ENCODE measurements at places on chromosomes 6 and 20. TPM values are rescaled to one million over a fixed set of nuclear protein-coding genes. Genes with fewer than 3 reads are reported as not detected.
A peak's percentile ranks its signal among the peaks of the same experiment; 100 is the strongest.

DNA sequence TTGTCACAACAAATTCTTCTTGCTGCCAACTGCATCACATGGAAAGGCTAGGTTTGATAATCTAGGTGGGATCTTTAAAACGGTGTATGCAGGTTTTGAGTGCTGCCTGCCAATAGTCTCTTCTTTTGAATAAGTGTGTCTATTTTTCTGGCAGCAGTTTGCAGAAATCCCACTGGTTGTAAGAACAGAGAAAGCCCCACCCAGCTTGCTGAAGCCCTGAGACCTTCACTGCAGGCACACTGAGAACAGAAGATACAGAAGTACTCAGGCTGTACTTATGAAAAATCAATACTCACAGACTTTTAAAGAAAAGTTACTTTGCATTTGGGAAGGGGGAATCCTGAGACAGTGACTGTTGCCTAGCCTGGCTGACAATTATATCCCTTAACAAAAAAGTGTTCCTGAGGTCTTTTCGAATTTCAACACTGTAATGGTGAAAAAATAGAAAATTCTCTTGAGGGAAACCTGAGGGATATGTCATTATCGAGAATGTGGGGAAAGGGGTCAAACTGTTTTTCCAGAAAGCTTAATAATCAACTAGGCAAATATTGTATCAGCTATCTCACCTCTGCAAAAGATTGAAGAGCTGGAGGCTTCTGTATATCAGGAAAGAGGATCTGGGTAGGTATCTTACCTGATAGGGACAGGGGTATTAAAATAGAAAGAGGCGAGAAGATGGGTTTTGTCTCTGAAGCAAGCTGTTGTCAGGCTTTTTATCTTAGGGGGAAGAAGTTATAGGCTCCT is 199.9 kb downstream of the LRFN2 start:
- peaks cover 37% of the 10 kb centered on the region for H3K4me1 ChIP-seq
- H3K27ac ChIP-seq, result no peak overlapping the region
- DNase-seq, result no peak

ELOVL4 gene
- total RNA-seq, result 0.78 TPM

- no peaks in the 10 kb centered on the region for H3K27me3 ChIP-seq
- peaks cover 10% of the 10 kb centered on the region for H3K4me1 ChIP-seq
- H3K27ac ChIP-seq, result no peak overlapping the region
- peaks cover 20% of the 10 kb centered on the region for H3K36me3 ChIP-seq
- DNase-seq, result no peak
Observed at GRCh38 chr20:50129662-50130355, 16.9 kb upstream of the UBE2V1 start.

DNA sequence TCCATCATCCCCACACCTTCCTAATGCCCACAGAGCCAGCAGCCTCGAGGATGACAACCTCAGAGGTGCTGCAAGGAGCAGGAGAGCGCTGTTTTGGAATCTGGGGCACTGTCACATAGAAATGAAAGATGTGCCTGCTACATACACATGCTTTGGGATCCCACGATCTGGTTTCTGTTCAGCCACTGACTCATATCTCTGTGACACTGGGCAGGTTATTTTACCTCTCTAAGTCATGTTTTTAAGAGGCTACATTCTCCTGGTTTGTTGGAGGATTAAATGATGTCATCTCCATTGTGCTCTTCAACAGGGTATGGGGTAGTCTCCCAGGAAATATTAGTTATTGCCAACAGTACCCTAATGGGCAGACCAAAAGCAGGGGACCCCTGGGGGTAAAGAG is 32.6 kb upstream of the TAB2 start:
- no peak overlapping the region for H3K27ac ChIP-seq
- DNase-seq, result no peak

GRCh38 chr20:38298768-38299288 is 5.1 kb upstream of the BPI start:
- H3K27me3 ChIP-seq, result peaks cover 33% of the 10 kb centered on the region
- no peaks in the 10 kb centered on the region for H3K36me3 ChIP-seq
- no peak for DNase-seq
- H3K4me3 ChIP-seq, result no peak overlapping the region
- no peak overlapping the region for H3K27ac ChIP-seq
- peaks cover 5% of the 10 kb centered on the region for H3K4me1 ChIP-seq

DNA sequence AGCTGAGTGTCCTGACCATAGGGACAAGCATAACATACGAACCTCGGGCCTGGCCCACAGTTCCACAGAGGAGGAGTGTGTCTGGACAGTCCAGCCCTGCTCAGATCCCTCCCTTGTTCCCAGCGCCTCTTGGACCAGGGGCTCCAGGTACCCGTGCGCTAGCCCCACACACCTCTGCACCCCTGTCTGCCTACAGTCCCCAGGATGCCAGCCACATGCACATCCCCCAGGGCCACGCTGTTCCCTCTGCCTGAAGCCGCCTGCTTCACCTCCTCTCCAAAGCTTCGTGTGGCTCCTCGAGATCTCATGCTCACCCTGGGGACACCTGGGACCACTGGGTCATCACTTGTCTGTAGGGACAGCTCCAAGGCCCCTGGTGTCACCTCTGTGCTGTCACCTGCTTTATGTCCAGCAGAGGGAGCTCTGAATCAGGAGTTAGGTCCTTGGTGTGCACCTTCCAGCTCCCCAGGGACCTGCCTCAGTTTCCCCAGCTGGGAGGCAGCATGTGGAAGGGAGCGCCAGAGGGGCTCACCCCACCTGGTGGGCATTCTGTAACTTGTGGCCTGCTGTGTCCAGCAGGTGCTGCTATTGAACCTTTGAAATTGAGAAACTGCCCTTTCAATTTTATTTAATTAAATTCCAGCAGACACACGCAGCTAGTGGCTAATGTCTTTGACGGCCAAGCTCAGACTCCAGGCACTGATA is 7.3 kb upstream of the YTHDF1 start:
- H3K36me3 ChIP-seq, result no peaks in the 10 kb centered on the region
- H3K27me3 ChIP-seq, result peaks cover 7% of the 10 kb centered on the region
- H3K4me1 ChIP-seq, result no peaks in the 10 kb centered on the region
- peak; percentile 56 for DNase-seq
- no peak overlapping the region for H3K27ac ChIP-seq

DNA sequence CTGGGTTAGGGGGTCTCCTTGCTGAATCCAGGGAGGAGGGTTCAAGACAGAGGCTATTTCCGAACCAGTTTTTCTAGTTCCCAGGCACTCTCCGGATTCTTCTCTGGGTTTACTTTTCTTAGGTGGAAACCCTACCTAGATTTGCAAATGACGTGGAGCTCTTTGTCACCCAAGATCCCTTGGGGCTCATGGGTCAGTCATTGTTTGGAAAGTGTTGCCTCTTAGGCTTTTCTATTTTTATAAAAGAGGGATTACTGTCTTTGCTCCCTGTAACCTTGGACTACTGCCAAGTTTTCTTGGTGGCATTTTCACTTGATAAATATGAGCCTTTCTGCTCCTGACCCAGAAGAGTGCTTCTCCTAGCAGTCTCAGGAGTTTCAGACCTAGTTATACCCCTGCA is 33.6 kb downstream of the FAM209B start:
- DNase-seq, result no peak
- no peaks in the 10 kb centered on the region for H3K36me3 ChIP-seq
- no peaks in the 10 kb centered on the region for H3K27me3 ChIP-seq
- no peak overlapping the region for H3K4me3 ChIP-seq
- H3K4me1 ChIP-seq, result no peaks in the 10 kb centered on the region

LTA gene
- total RNA-seq, result 16.7 TPM

- H3K27me3 ChIP-seq, result no peaks in the 10 kb centered on the region
- H3K4me1 ChIP-seq, result no peaks in the 10 kb centered on the region
- no peak overlapping the region for H3K4me3 ChIP-seq
- H3K27ac ChIP-seq, result no peak overlapping the region
- DNase-seq, result no peak
- H3K36me3 ChIP-seq, result no peaks in the 10 kb centered on the region
Observed at GRCh38 chr20:13884803-13885202, 100.0 kb downstream of the NDUFAF5 start.

- H3K36me3 ChIP-seq, result peaks cover 25% of the 10 kb centered on the region
- peak; percentile 37 for DNase-seq
- H3K27me3 ChIP-seq, result no peaks in the 10 kb centered on the region
- H3K4me3 ChIP-seq, result peak overlapping the region; percentile 90
- peak overlapping the region; percentile 88 for H3K27ac ChIP-seq
Observed at GRCh38 chr20:35773154-35773751, 1.4 kb downstream of the PHF20 start.

FLRT3 gene
- not detected for total RNA-seq

DNMT3B gene
- total RNA-seq, result 6.6 TPM

UQCC2 gene
- 64.0 TPM for total RNA-seq

DNA sequence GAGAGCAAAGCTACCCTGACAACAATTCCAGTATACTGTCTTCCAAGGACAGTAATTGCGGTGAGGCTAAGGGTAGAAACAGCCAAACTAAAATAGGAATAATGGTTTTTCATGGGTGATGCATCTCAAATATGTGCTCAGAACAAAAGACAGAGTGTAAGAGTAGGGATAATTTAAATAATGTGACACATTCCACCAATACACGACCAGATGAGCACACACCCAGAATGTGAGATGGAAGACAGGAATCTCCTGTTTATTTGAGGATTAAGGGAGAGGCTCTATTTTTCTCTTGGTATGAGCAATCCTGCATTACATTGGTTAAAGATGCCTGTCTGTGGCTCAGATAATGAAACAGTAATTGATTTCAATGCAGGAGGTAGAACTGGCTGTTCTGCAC is 292.9 kb upstream of the ZFP64 start:
- H3K4me1 ChIP-seq, result no peaks in the 10 kb centered on the region
- no peak for DNase-seq
- no peaks in the 10 kb centered on the region for H3K36me3 ChIP-seq

GRIK2 gene
- 0.14 TPM for total RNA-seq

CLDN20 gene
- not detected for total RNA-seq

DNA sequence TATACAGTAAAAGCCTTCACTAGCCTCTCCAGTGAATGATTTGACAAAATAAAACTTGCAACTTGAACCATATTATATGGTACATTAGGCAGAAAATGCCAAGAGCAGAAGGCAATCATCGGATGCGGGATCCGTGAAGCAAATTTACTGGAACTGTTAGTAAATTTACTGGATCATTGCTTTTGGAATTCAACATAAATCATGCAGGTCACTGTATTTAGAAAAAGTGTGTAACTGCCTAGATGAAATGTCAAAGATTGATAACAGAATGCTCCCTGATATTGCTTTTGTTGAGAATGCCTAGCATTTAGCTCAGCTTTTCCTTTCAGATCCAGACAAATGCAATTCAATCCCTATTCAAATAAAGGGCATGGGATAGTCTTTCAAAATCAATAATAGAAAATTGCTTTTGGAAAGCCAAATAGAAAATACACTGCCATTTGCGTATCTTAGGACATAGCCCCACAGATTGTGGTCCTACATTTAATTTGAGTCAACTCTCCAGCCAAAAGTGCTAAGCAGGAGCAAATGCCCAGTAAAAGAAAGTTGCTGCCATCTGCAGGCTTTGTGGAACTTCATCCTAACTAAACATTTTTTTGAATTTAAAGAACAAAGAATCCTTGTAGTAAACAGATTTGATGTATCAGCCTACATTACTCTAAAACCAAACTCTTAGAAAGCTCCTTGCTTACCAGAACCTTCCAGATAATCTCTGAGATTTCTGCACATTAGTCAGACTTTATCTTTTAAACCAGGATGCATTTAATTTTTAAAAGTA is 109.5 kb upstream of the HSF2 start:
- no peak overlapping the region for H3K27ac ChIP-seq
- no peaks in the 10 kb centered on the region for H3K36me3 ChIP-seq
- H3K4me1 ChIP-seq, result no peaks in the 10 kb centered on the region
- H3K27me3 ChIP-seq, result peaks cover 4% of the 10 kb centered on the region

ASXL1 gene
- total RNA-seq, result 107 TPM

DOK5 gene
- not detected for total RNA-seq

- H3K27me3 ChIP-seq, result peaks cover 9% of the 10 kb centered on the region
- no peaks in the 10 kb centered on the region for H3K4me1 ChIP-seq
- no peaks in the 10 kb centered on the region for H3K36me3 ChIP-seq
- no peak overlapping the region for H3K4me3 ChIP-seq
Observed at GRCh38 chr6:155103816-155104366, 108.8 kb downstream of the TIAM2 start.

GRCh38 chr6:30158475-30159040 is 2.5 kb downstream of the TRIM10 start:
- no peaks in the 10 kb centered on the region for H3K36me3 ChIP-seq
- H3K27me3 ChIP-seq, result peaks cover 10% of the 10 kb centered on the region
- no peak overlapping the region for H3K4me3 ChIP-seq
- H3K4me1 ChIP-seq, result peaks cover 16% of the 10 kb centered on the region
- H3K27ac ChIP-seq, result no peak overlapping the region

SLC4A11 gene
- total RNA-seq, result 2.4 TPM

- H3K36me3 ChIP-seq, result peaks cover 36% of the 10 kb centered on the region
- H3K27me3 ChIP-seq, result no peaks in the 10 kb centered on the region
- peaks cover 4% of the 10 kb centered on the region for H3K4me1 ChIP-seq
- no peak for DNase-seq
Observed at GRCh38 chr6:87623248-87623647, 33.3 kb downstream of the ORC3 start.

DNA sequence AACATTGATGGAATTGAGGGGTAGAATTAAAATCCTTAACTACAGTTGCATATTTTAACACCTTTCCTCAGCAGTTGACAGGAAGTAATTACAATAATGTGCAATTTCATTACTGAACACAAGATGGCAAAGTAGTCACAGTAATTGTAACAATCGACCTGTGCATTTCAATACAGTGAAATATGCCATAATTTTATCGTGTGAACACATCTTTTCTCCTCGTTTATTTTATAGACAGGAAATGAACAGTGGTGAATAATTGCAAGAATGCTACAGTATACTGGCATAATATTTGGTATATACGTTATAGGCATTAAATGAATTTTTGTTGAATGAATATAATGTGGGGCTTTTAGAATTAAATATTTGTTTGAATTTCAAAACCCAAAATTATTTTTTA is 25.0 kb downstream of the CYB5R4 start:
- peaks cover 9% of the 10 kb centered on the region for H3K4me1 ChIP-seq
- no peak for DNase-seq
- H3K4me3 ChIP-seq, result no peak overlapping the region
- H3K27ac ChIP-seq, result no peak overlapping the region
- no peaks in the 10 kb centered on the region for H3K36me3 ChIP-seq

SLC22A7 gene
- not detected for total RNA-seq

GINS1 gene
- 23.7 TPM for total RNA-seq

NRSN1 gene
- not detected for total RNA-seq

DNA sequence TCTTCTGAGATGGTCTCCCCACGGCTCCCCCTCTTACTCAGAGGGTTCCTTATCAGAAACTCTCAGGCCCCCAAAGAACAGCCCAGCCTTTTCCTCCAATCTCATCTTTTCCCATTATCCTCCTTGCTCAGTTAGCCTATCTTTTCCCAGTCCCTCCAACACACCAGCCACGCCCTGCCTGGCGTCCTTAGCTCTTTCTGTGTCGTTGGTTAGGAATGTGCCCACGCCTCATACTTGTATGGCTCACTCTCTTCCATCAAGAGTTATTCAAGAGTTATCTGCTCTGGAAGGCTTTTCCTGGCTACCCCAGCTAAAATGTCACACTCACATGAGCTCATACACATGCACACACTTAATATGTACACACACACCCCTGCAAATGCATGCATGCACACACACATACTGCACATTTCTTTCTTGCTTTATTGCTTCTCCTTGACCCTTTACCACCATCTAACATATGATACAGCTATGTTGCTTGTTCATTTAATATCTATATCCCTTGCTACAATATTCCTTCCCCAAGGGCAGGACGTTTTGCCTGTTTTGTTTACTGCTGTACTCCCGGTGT is 37.6 kb downstream of the SLC2A10 start:
- H3K36me3 ChIP-seq, result no peaks in the 10 kb centered on the region
- no peak for DNase-seq
- H3K4me1 ChIP-seq, result no peaks in the 10 kb centered on the region
- H3K27me3 ChIP-seq, result peaks cover 42% of the 10 kb centered on the region
- no peak overlapping the region for H3K27ac ChIP-seq

GRCh38 chr20:1964659-1965405 is 29.0 kb downstream of the PDYN start:
- no peak for DNase-seq
- peaks cover 39% of the 10 kb centered on the region for H3K27me3 ChIP-seq
- H3K36me3 ChIP-seq, result no peaks in the 10 kb centered on the region
- peaks cover 11% of the 10 kb centered on the region for H3K4me1 ChIP-seq
- peak overlapping the region; percentile 65 for H3K4me3 ChIP-seq

BTN1A1 gene
- total RNA-seq, result 0.11 TPM
